ENCODE measurements at places on chromosomes 4 and X.

GRCh38 chrX:103565752-103566151 is 19.6 kb upstream of the TCEAL4 start:
- DNase-seq: no peak

GRCh38 chr4:137421796-137422195 is 110.5 kb downstream of the PCDH18 start:
- DNase-seq: no peak

GRCh38 chr4:181757910-181758660 is 485.1 kb upstream of the TENM3 start:
- DNase-seq: no peak

GRCh38 chr4:106898621-106899230 is 137.4 kb downstream of the DKK2 start:
- DNase-seq: no peak

DNA sequence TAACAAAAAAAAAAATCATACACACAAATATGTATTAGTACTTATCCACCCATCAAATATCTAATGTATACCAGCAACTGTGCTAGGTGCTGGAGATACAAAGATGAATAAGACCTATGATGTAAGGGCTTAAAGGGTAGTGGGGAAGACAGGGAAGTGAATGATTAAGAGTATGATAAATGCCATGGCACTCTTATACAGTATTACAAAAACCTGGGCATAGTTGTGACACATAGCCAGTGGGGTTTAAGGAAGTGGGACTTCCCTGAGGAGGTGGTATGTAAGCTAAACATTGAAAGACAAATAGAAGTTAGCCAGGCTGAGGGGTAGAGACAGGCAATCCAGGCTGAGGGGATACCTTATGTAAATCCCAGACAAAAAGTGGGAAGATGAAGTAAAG is 23.5 kb downstream of the CHM start:
- DNase-seq: no peak

- DNase-seq: no peak
Observed at GRCh38 chr4:170247596-170247995, 157.8 kb upstream of the AADAT start.

GRCh38 chrX:91122151-91122694 is 312.4 kb upstream of the PABPC5 start:
- no peak for DNase-seq

DNA sequence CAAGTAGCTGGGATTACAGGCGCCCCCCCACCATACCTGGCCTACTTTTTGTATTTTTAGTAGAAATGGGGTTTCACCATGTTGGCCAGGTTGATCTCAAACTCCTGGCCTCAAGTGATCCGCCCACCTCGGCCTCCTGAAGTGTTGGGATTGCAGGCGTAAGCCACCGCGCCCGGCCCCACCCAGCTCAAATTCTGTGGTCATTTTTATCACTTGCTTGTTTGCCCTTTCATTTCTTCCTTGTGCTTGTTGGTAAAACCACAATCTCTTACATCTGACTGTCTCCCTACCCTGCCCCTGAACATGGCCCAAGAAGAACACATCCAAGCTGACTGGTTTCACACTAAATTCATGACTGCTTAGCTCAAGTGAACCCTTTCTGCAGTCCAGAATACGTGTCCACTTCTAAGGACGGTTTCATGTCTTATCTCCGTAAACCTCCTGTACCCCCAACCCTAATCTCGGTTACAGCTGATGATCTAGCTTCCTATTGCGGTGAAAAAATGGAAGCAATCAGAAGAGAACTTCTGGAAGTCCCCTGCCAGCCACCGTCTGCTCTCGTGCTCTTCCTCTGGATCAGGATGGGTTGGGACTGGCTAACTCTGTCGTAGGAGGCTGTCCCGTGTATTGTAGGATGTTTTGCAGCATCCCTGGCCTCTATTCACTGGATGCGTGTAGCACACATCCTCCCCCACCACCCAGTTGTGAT is 5.4 kb upstream of the RS1 start:
- DNase-seq: no peak

DNA sequence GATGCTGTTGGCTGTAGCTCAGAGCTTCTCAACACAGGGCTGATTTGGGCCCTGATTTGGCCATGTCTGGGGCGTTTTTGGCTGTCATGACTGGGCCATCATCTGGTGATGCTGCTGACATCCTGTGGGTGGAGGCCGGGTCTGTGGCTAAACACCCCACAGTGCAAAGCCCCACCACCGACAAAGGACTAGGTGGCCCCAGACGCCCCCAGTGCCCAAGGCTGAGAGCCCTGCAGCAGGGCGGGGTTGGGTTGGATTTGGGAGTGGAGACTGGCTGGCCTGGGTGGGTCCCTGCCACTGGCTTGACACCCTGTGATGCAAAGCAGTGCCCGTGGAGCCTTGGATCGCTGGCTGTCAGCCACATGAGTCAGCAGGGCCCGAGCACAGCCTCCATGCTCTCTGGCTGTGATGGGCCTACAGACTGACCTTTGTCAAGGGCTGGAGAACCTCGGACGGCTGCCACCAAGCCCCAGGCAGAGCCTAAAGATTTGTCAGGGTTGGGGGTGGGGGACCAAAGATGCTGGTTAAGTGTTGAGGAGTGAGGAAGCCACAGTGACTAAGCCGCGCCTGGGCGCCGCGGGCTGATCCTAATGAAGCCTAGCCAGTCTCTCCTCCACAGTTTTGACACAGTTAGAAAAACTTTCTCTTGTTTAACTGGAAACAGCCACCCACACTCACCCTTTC is 28.3 kb downstream of the CYTL1 start:
- DNase-seq: no peak

DNA sequence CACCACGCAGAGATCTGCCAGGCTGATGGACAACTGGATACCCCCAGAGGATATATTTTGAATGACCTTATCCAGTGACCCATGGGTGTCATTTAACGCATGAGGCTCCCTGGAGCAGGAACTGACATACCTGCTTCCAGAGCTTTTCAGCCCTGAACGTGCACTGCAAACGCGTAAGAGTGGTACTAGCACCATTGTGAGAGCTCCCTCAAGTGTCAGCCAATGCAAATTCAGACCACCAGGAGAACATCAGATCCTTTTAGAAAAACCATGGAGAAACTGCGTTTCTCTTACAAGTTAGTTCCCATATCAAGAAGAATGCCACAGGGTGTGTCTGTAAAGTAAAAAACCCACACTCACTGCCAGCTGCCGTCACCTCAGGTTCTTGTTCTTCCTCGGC is 7.3 kb downstream of the TREX2 start:
- DNase-seq: no peak

- no peak for DNase-seq
Observed at GRCh38 chr4:159013692-159014091, 89.2 kb upstream of the RAPGEF2 start.

DNA sequence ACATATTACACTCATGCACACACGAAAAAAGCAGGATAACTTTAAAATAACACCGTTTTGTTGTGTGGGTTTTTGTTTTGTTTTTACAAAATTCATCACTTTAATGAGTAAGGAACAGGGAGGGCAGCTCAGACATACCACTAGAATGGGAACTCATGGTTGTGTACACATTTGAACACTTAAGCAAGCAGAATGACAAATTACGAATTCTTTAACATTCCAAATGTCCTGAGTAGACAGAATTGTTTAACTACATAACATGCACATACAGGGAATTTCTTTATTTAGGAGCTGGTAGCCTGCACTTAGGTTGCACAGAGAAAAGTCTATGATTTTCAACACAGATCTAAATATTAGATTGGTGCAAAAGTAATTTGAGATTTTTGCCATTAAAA is 96.4 kb downstream of the ATP8A1 start:
- no peak for DNase-seq

GRCh38 chr4:10226756-10227155 is 110.2 kb upstream of the WDR1 start:
- no peak for DNase-seq

DNA sequence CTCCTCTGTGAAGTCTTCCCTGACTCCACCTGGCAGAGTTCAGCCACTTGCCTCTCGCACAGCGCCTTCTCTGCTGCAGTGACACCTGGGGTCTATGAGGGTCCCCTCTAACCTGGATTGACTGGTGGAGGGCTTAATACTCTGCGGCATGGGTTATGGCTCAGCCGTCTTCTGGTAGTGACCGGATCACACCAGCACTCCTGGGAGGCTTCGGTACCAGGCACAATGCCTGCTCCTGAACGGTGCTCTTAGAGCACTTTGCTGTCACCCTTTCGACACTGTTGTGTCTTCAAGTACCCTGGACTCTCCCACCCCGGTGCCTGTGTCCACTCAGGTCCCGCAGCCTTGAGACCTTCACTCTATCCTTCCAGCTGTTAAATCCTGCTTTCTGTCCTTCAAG is 50.0 kb downstream of the C4orf50 start:
- no peak for DNase-seq

- DNase-seq: no peak
Observed at GRCh38 chrX:3532581-3533085, 180.8 kb downstream of the PRKX start.

- DNase-seq: no peak
Observed at GRCh38 chr4:128682942-128683666, 126.4 kb upstream of the JADE1 start.

- DNase-seq: no peak
Observed at GRCh38 chrX:128759745-128760144, 707.5 kb upstream of the ACTRT1 start.

GRCh38 chrX:41308884-41309647 is 24.9 kb upstream of the DDX3X start:
- DNase-seq: no peak

- no peak for DNase-seq
Observed at GRCh38 chrX:38375891-38376290, 23.5 kb downstream of the OTC start.

GRCh38 chrX:23668335-23668734 is 1.0 kb downstream of the PRDX4 start:
- no peak for DNase-seq

GRCh38 chrX:12563121-12563520 is 228.1 kb upstream of the PRPS2 start:
- no peak for DNase-seq

DNA sequence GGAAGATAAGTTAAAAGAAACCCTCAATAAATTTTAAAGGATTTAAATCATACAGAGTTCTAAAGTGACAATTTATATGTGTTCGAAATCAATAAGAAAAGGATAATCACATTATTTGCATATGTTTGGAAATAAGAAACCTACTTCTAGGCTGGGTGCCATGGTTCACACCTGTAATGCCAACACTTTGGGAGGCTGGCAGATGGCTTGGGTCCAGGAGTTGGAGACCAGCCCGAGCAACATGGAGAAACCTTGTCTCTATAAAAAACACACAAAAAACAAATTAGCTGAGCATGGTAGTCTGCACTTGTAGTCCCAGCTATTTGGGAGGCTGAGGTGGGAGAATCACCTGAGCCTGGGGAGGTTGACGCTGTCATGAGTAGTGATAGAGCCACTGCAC is 8.1 kb upstream of the SAP30 start:
- no peak for DNase-seq

DNA sequence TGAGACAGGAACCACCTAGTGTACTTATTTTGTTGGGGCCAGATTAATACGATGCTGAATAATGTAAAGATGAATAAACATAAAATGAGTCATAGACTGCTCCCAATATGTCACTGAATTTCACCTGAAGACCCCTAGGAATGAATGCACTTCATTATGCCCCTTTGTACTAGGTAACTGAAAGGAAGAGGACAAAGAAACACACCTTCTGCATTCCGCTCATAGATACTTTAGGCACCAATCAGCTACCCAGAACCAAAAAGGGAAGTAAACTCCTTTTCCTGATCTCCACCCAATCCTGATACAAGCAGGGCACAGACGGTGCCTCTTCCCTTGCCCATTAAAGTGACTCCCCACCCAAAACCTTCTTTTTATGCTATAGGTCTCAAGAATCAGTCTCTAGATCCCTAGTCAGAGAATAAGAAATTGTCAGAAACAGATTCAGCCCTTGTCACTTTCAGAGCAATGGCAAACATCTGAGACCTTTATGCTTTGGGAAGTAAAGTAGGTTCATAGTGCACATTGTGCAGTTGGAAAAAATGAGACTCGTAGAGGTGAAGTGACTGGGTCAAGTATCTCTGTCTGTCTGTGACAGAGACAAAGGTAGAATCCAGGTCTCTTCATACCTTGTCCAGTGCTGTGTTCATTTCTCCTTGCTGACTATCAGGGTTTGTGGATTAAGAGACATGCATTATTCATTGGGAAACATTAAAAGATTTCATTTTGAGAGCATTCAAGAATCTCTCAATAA is 2.3 kb downstream of the GPR174 start:
- no peak for DNase-seq

- no peak for DNase-seq
Observed at GRCh38 chr4:69843932-69844331, 16.0 kb downstream of the SULT1E1 start.

- no peak for DNase-seq
Observed at GRCh38 chr4:81802285-81802846, 330.7 kb upstream of the RASGEF1B start.

DNA sequence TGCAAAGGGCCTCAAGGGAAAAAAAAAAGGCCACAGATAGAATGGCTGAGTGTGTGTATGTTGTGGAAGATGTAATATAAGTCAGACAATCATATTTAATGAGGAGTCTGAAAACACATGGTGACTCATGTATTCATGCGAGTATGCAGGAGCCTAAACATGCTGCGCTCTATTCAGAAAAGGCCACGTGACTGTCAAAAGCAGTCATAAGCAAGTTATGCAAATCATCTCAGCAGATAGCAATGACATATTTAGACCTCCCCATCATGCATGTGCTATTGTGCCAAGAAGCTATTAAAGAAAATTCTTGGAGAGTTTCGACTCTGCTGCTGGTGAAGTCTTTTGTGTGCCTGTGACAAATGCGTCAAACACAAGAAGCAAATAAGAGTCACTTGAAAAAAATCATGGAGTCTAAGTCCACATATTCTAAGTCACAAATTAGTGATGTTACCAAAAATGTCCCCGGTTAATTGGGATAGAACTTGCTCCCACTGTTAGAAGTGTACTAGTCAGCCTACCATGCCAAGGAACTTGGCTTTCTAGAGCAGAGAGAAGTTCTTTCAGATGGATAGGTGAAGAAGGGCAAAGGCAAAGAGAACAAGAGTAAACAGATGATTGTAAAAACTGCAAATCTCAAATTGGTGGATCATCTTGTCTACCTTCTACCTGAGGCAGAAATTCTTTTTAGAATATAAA is 5.0 kb downstream of the LNX1 start:
- no peak for DNase-seq

Measured in stimulated activated CD8-positive, alpha-beta memory T cell treated with anti-CD3 and anti-CD28 coated beads, Interleukin-15, amount 100 ng/mL, for 48 hours (primary cell).